Osteoblast (primary cell): ENCODE measurements at places on chromosomes 11 and 22. TPM values are rescaled to one million over a fixed set of nuclear protein-coding genes. Genes with fewer than 3 reads are reported as not detected.

Gene IRF7
- total RNA-seq, result 11.5 and 21.4 TPM in 2 replicates

Gene TNNI2
- total RNA-seq, result not detected in 2 replicates

Gene SAAL1
- total RNA-seq, result 15.6 and 18.3 TPM in 2 replicates

Gene CARNS1
- under 0.01 TPM in 2 replicates for total RNA-seq

Gene SLC35E4
- total RNA-seq, result 13.0 TPM in 2 replicates

Gene GAL3ST3
- not detected in 2 replicates for total RNA-seq

Gene OR52N4
- total RNA-seq, result not detected in 2 replicates

Gene KRTAP5-2
- total RNA-seq, result not detected in 2 replicates

Gene OR51E2
- total RNA-seq, result not detected in 2 replicates

DNA sequence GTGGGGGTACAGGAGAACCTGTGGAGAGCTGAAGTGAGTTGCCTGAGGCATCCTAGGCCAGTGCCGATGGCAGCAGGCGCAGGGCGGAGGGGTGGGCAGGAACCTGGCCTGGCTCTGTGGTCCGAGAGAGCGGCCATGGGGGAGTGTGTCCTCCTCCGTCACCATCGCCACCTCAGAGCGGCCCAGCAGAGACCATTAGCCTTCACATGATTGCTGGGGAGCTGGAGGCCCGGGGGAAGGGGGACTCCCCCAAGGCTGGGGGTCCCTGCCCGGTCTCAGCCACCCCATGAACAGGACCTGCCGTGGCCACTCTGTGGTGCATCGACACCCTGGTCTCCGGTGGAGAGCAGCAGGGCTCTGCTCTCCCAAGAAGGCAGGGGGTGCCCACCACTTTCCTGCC is 4.1 kb downstream of the OMP start:
- H3K27me3 ChIP-seq, result no peaks in the 10 kb centered on the region
- H3K36me3 ChIP-seq, result no peaks in the 10 kb centered on the region
- no peak for DNase-seq
- no peak overlapping the region for H3K4me3 ChIP-seq
- no peak overlapping the region for H3K27ac ChIP-seq

DNA sequence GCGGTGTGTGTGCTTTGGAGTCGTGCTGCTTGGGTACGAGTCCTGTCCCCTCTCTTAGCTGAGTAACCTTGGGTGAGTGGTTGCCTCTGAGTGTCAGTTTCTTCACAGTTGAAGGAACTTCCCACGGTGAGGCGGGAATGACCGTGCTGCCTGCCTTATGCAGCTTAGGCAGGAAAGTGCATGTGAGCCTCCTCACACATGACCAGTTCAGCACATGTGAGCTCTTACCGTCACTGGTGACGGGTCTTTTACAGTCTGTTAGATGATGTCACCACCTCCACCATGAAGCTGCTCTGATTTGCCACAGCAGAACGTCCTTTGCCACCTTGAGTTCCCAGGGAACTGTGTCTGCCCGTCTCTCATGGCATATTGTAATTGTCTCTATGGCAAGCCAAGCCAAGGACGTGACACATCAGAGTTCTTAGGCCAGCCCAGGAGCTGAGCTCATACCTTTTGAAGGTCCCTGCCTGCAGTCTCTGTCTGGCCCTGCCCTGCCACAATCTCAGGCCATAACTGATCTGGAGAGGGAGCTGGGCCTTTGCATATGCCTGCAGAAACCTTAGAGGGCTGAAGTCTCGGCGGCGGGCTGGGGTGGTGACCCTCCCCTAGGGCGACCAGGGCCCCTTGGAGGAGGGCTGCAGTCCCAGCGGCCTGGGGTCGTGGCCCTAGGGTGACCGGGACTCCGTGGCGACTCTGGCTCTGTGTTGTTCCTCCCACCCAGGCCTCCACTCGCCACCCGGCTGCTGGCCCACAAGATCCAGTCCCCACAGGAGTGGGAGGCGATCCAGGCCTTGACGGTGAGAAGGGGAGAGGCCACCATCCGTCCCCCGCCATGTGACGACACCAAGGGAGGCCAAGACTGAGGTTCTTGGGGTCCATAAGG is 7.8 kb downstream of the GGA1 start:
- no peaks in the 10 kb centered on the region for H3K27me3 ChIP-seq
- no peak overlapping the region for H3K27ac ChIP-seq
- no peak overlapping the region for H3K4me3 ChIP-seq
- peak; percentile 85 for DNase-seq
- H3K36me3 ChIP-seq, result peaks cover 42% of the 10 kb centered on the region

DNA sequence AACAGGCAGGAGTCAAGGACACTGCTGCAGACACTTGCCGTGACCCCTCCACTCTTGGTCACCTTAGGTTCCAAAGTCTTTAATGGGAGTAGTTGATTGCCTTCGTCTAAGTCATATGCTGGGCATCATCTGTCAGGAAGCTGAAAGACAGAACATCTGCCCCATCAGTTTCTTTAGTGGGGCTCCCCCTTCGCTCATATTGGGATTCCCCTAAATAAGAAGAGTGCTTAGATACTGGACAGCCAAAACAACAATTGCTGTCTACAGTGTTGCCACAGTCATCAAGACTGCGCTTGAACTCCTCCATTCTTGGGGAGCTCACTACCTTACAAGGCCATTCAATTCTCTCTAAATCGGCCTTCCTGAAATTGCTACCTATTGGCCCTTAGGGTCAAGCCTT is 58.5 kb downstream of the UBASH3B start:
- no peak overlapping the region for H3K4me3 ChIP-seq
- H3K27me3 ChIP-seq, result no peaks in the 10 kb centered on the region
- H3K36me3 ChIP-seq, result no peaks in the 10 kb centered on the region
- peak; percentile 26 for DNase-seq
- peaks cover 32% of the 10 kb centered on the region for H3K4me1 ChIP-seq

- H3K27me3 ChIP-seq, result no peaks in the 10 kb centered on the region
- no peaks in the 10 kb centered on the region for H3K36me3 ChIP-seq
- no peak overlapping the region for H3K4me3 ChIP-seq
- DNase-seq, result no peak
- H3K4me1 ChIP-seq, result peaks cover 3% of the 10 kb centered on the region
Observed at GRCh38 chr11:92875473-92875872, 94.0 kb upstream of the MTNR1B start.

- no peak overlapping the region for H3K4me3 ChIP-seq
- H3K27ac ChIP-seq, result peak overlapping the region; percentile 43
- H3K36me3 ChIP-seq, result peaks cover 87% of the 10 kb centered on the region
- peaks cover 2% of the 10 kb centered on the region for H3K4me1 ChIP-seq
Observed at GRCh38 chr11:47724041-47724729, 9.0 kb upstream of the AGBL2 start.

- no peak for DNase-seq
- H3K4me1 ChIP-seq, result peaks cover 1% of the 10 kb centered on the region
- no peak overlapping the region for H3K4me3 ChIP-seq
- H3K27me3 ChIP-seq, result no peaks in the 10 kb centered on the region
- H3K36me3 ChIP-seq, result no peaks in the 10 kb centered on the region
Observed at GRCh38 chr11:35298369-35298768, 121.0 kb downstream of the SLC1A2 start.

- no peaks in the 10 kb centered on the region for H3K4me1 ChIP-seq
- H3K27me3 ChIP-seq, result no peaks in the 10 kb centered on the region
- H3K4me3 ChIP-seq, result no peak overlapping the region
- DNase-seq, result no peak
- H3K36me3 ChIP-seq, result no peaks in the 10 kb centered on the region
Observed at GRCh38 chr22:34886391-34886790, 179.6 kb upstream of the ISX start.

- no peaks in the 10 kb centered on the region for H3K36me3 ChIP-seq
- no peaks in the 10 kb centered on the region for H3K27me3 ChIP-seq
- H3K4me1 ChIP-seq, result no peaks in the 10 kb centered on the region
- DNase-seq, result no peak
Observed at GRCh38 chr11:84250834-84251613, 964.9 kb upstream of the CCDC90B start.

GRCh38 chr11:30322191-30322590 is 713 bp upstream of the ARL14EP start:
- peak overlapping the region; percentile 84 for H3K4me3 ChIP-seq
- no peaks in the 10 kb centered on the region for H3K27me3 ChIP-seq
- no peak overlapping the region for H3K27ac ChIP-seq

- peak overlapping the region; percentile 26 for H3K27ac ChIP-seq
- no peaks in the 10 kb centered on the region for H3K36me3 ChIP-seq
- no peaks in the 10 kb centered on the region for H3K27me3 ChIP-seq
- no peak overlapping the region for H3K4me3 ChIP-seq
Observed at GRCh38 chr22:35621451-35621850, 4.3 kb upstream of the MB start.

DNA sequence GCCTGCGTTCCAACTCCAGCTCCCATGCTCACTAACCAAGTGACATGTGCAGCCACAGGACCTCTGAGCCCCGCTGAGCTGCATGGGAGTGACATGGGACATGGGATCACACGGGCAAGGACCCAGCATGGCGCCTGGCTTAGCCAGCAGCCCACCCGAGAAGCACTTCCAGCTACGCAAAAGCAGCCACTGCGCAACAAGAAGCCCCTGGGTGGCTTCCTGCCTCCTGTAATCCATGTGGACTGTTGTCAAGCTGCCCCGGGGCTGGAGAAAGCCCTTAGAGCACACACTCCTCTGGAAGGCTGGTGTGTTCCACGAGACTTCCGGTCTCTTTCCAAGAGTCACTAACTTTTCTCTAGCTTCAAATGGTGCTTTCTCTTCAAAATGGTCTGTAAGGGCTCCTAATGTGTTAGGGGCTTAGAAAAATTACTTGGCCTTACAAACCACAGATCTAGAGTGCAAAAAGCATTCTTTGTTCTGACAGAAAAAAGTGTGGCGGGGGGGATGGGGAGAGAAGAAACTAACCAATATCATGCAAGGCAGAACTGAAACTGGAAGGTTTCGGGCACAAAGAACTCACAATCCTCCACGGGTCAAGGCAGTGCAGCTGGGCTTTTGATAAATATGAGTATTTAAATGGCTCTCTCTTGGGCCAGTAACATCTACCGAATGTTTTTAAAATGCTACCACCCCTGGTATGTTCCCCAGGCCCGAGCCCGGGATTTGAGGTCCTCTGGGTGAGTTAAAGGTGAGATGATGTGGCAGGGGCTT is 5.5 kb downstream of the C11orf24 start:
- H3K4me1 ChIP-seq, result peaks cover 21% of the 10 kb centered on the region
- no peaks in the 10 kb centered on the region for H3K27me3 ChIP-seq
- DNase-seq, result no peak
- no peak overlapping the region for H3K4me3 ChIP-seq
- H3K27ac ChIP-seq, result no peak overlapping the region
- H3K36me3 ChIP-seq, result peaks cover 69% of the 10 kb centered on the region

GRCh38 chr11:67045314-67045713 is 11.3 kb upstream of the RHOD start:
- no peaks in the 10 kb centered on the region for H3K27me3 ChIP-seq
- peak; percentile 99 for DNase-seq
- peaks cover 4% of the 10 kb centered on the region for H3K36me3 ChIP-seq
- H3K4me1 ChIP-seq, result peaks cover 26% of the 10 kb centered on the region

- no peaks in the 10 kb centered on the region for H3K36me3 ChIP-seq
- no peak overlapping the region for H3K4me3 ChIP-seq
- H3K27ac ChIP-seq, result no peak overlapping the region
- H3K4me1 ChIP-seq, result no peaks in the 10 kb centered on the region
- H3K27me3 ChIP-seq, result peaks cover 31% of the 10 kb centered on the region
Observed at GRCh38 chr22:39731481-39731880, 160.9 kb downstream of the CACNA1I start.

DNA sequence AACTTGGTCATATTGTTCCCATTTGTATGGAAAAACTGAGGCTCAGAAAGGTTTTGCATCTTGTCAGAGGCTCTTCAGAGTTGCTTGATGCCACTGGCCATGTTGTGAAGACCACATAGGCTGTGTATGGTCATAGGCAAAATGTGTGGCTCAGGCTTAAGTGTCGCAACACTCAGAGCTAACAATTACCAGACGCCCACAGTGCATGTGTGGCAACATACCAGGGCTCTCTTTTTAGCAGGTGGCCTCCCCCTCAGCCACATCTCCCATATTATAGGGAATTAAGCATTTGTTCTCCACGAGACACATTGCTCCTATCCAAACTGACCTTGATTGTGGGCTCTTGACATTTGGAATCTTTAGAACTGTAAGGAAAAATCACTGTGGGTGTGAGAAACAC is 802.5 kb downstream of the DLG2 start:
- H3K27ac ChIP-seq, result no peak overlapping the region
- no peak overlapping the region for H3K4me3 ChIP-seq
- H3K36me3 ChIP-seq, result no peaks in the 10 kb centered on the region
- H3K27me3 ChIP-seq, result no peaks in the 10 kb centered on the region

GRCh38 chr11:120013325-120014250 is 124.3 kb downstream of the TRIM29 start:
- no peaks in the 10 kb centered on the region for H3K4me1 ChIP-seq
- H3K36me3 ChIP-seq, result no peaks in the 10 kb centered on the region
- no peak overlapping the region for H3K27ac ChIP-seq
- DNase-seq, result peak; percentile 93
- H3K4me3 ChIP-seq, result no peak overlapping the region

GRCh38 chr11:112481893-112482292 is 221.2 kb upstream of the PLET1 start:
- H3K4me3 ChIP-seq, result no peak overlapping the region
- no peak overlapping the region for H3K27ac ChIP-seq
- DNase-seq, result peak; percentile 5
- peaks cover 1% of the 10 kb centered on the region for H3K27me3 ChIP-seq
- no peaks in the 10 kb centered on the region for H3K36me3 ChIP-seq
- no peaks in the 10 kb centered on the region for H3K4me1 ChIP-seq

- H3K36me3 ChIP-seq, result peaks cover 3% of the 10 kb centered on the region
- DNase-seq, result peak; percentile 76
- no peak overlapping the region for H3K27ac ChIP-seq
- no peaks in the 10 kb centered on the region for H3K4me1 ChIP-seq
- H3K27me3 ChIP-seq, result no peaks in the 10 kb centered on the region
Observed at GRCh38 chr11:77090373-77091111, 12.1 kb upstream of the OMP start.

DNA sequence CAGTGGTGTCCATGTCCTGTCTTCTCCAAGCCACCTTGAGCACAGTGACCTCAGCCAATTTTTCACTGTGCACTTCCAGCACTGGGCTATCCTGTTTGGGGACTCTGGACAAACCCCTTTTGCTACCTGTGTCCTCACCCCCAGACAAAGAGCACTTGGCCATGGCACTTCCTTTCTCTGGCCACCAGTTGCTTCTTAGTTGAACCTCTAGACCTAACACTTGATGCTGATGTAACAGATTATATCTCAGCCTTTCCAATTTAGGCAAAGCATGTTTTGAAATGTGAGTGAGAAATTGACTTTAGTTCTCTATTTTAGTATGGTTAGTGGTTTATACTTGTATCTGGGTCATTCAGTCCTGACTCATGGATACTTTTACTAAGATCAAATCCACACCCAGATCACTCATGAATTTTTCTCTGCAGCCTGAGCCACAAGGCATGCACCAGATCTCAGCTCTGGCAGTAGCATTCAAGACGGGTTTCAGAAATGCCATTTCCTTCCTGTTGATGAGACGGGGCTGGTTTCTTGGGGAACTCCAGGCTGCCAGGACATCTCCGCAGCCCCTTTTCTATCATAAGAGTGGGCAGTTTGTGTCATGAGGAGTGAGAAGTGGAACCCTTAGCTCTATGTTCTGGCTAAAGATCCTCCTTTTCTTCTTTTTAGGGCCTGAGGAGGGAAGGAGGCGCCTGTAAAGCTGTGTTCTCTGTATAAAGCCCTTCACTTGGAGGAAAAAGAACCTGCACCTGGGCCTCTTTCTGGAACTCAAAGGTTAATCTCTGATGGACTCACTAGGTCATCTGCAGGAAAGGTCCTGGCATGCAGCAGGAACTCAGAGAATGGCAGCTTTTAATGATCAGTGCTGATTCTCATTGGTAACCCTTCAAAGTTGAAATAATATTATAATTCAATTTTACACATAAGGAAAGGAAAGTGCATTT is 185.6 kb upstream of the TENM4 start:
- H3K4me1 ChIP-seq, result no peaks in the 10 kb centered on the region
- H3K36me3 ChIP-seq, result no peaks in the 10 kb centered on the region
- no peak overlapping the region for H3K27ac ChIP-seq
- no peaks in the 10 kb centered on the region for H3K27me3 ChIP-seq
